Glutamatergic neuron (in vitro differentiated cells): ENCODE measurements at places on chromosomes 13 and 19.

- no peak for DNase-seq
Measured at GRCh38 chr13:99005609-99006008, 27.7 kb upstream of the DOCK9 start.

- DNase-seq = no peak
Measured at GRCh38 chr13:97477844-97478243, 43.9 kb downstream of the RAP2A start.

DNA sequence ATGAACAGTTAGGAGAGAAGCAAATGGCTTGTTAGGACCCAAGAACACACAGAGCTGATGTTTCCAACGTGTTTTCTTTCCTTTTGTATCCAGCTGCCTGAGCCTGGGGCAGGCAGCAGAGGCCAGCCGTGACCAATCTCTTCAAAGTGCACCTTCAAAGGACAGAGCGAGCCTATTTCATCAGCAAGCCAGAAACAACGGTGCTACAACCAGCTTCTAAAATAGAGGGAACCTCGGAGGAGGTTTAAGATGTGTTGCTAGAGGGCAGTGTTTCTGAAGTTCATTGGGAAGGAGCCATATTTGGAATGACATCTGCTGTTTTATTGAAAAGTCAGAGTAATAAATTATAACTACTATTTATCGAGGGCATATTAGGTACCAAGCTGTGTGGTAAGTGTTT lies 56.2 kb upstream of the RFC3 start:
- no peak for DNase-seq

- no peak for DNase-seq
Measured at GRCh38 chr13:23365652-23366051, 67.8 kb downstream of the SACS start.

DNA sequence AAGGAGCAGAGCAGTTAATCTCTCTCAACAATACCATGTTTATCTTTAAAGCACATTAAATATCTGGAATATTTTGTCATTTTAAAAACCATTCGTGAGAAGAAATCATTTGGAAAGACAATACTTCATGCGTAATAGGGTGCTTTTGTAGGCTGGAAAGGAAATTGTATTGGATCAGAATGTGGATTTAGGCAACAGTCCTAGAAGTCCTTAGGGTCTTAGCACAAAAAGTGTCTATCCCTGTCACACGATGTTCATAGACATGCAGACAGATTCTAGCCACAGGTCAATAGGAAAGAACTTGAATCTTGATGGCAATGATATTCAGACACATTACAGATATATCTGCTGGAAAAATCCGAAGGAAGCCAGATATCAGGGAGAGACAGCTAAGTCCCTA lies 156.0 kb downstream of the KCTD12 start:
- no peak for DNase-seq

- no peak for DNase-seq
Measured at GRCh38 chr13:23243066-23243465, 62.3 kb downstream of the SGCG start.

DNA sequence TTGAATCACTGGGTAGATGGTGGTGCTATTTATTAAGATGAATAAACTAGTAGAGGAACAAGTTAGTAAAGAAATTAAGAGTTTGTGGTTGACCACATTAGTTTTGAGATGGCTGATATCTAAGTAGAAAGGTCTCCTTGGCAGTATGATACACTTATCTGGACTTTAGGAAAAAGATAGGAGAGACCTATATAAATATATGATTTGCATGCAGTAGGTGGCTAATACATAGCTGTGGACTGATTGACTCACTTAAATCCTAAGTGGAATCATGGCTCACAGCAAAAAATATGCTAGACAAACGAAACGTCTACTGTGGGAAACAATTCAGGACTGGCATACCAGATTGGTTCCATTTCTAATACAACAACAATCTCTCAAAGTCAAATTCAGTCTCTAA lies 92.0 kb downstream of the CAB39L start:
- DNase-seq = no peak

- no peak for DNase-seq
Measured at GRCh38 chr13:43251961-43252360, 228.6 kb downstream of the DNAJC15 start.

DNA sequence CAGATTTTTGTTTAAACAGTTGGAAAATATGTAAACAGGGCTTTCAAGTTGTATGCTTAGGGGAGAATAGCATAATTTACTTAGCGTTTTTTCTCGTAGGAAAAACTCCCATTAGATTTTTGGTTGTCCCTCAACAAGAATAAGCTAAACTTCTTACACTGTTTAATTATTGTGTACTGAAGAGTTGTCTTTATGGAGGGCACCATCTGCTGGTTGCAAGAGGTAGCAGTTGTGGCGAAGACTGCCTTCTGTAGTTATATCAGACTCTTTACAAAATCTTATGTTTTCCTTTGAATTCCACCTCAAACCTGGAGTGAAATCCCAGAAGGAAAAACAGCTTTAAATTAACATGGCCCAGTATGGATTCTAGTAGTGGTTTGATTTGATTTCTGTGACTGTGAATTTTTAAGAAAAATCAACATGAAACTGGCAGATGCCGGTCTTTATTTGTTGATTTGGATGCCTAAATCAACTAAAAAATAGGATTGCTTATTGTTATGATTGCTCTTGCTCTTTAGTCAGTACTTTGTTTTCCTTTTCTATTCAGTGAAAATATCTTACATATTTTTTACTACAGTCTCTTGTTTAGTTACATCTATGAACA lies 53.4 kb downstream of the PDS5B start:
- DNase-seq = peak; percentile 19

DNA sequence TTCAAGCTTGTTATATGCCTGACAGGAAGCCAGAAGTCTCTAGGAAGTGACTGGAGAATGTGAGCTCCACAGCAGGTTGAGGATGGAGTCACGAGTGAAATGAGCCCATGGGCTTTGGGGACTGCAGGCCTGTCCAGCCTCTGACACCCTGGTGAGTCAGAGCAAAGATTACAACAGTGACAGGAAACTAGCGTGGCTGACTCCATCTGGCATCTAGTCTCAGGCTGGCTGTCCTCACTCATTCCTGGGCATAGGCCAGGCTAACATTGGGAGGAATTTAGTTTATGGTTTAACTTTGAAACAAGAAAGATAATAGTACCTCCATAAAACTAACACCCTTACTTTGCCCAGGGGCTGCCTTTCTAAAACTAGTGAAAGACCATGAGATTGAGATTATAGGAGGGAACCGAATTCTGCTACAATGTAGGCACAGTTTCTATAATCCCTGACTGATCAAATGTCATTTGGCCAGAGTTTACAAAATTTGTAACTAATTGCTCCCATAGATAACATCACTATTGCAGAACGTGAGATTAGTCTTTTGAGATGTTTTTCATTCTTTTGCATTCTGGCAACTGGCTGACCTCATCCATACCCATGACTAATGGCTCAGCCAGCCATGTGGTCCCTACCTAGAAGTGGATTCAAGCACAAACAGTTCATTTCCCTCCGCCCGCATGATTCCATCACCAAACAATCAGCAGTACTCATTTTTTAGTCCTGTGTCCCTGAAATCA lies 28.4 kb downstream of the PSG1 start:
- DNase-seq = no peak

GRCh38 chr13:21045100-21045499 lies 16.3 kb downstream of the LATS2 start:
- no peak for DNase-seq

- no peak for DNase-seq
Measured at GRCh38 chr13:21435687-21436151, 23.4 kb downstream of the ZDHHC20 start.

DNA sequence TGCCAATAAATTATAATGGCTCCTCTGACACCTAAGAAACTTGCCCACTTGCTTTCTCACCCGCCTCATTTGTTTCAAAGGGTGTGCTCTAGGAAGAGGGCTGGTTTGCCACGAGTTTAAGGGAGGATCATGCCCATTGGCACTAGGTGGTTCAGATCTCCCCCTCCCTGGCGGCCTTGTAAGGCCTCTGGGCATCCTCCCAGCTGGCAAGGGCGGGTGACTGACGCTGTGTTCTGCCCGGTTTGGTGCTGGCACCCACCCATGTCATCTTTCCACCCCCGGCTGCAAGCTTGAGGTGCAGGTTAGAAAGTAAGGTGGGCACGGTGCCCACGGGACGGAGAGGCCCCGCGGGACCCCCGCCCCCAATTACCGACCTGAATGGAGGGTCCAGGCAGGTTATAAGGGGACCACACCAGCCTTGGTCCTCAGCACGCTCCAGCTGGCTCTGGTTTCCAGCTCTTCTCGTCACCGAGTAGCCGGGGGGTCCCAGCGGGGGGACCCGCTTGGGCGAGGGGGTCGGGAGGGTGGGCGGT lies 90.4 kb downstream of the PTPRS start:
- no peak for DNase-seq

DNA sequence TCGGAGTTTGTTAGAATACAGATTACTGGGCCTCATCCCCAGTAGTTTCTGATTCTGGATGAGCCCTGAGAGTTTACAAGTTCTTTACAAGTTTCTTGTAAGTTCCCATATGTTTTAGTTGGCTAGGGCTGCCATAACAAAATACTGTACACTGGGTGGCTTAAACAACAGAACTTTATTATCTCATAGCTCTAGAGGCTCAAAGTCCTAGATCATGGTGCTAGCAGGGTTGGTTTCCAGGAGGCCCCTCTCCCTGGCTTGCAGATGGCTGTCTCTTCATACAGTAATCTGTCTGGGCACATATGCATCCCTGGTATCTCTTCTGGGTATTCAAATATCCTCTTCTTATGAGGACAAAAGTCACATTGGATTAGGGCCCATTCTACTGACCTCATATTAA lies 167.2 kb downstream of the KLF5 start:
- no peak for DNase-seq

- DNase-seq = no peak
Measured at GRCh38 chr13:23381866-23382265, 51.6 kb downstream of the SACS start.

DNA sequence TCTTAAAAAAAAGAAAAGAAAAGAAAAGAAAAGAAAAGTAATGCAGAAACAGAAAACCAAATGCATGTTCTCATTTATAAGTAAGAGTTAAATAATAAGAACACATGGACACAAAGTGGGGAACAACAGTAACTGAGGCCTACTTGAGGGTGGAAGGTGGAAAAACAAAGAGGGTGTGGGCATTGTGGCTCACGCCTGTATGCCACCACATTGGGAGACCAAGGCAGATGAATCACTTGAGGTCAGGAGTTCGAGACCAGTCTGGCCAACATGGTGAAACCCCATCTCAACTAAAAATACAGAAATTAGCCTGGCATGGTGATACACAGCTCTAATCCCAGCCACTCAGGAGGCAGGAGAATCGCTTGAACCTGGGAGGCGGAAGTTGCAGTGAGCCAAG lies 8.1 kb downstream of the ZNF708 start:
- DNase-seq = no peak

DNA sequence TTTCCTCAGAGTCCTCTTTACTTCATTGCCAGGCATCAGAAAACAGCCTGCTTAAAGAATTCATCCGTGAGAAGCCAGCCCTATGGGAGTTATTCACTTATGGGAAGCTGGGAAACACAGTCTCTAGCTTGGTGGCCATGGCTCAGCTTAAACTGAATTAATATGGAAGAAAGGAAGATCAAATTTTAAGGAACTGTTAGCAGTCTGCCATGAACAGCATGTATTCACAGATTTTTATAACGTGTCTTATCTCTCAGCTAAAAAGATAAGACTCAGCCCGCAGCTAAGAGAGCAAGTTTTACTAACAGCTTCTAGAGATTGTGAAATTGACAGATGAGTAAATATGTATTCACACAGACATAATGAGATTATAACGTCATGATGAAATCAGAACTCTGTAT lies 253.7 kb upstream of the RXFP2 start:
- no peak for DNase-seq

DNA sequence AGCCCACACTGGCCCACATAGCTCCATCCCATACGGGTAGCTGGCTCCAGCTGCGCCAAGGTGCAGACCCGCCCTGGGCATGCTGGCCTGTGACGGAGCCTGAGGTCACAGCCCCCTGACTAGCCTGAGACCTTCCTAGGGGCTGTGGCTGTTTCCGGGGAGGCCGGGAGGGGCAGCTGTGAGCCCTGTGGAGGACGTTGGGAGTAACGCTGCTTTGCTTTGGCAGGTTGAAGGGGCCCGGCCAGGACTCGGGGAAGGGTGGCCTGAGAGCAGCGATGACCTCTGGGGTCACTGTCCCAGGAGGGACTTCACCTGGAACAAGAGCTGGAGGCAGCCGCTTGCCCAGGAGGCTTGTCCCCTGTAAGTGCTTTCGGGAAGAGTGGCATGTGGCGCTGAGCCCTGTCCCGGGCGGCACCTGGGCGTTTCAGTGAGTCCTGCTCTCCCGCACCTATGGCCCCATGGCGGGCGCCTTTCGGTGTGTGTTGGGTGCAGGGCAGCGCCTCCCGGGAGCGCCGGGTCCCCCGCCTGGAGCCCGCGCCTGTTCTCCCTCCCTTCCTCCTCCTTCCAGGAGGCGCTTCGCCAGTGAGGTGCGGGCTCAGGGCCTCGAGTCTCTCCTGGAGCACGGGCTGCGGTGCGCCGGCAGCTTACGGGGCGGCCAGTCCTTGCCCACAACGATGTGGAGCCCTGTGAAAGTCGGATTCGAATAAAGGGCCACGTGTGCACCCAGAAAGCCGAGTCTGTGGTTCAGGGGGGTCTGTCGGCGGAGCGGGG lies 1.1 kb upstream of the FAM174C start:
- no peak for DNase-seq

DNA sequence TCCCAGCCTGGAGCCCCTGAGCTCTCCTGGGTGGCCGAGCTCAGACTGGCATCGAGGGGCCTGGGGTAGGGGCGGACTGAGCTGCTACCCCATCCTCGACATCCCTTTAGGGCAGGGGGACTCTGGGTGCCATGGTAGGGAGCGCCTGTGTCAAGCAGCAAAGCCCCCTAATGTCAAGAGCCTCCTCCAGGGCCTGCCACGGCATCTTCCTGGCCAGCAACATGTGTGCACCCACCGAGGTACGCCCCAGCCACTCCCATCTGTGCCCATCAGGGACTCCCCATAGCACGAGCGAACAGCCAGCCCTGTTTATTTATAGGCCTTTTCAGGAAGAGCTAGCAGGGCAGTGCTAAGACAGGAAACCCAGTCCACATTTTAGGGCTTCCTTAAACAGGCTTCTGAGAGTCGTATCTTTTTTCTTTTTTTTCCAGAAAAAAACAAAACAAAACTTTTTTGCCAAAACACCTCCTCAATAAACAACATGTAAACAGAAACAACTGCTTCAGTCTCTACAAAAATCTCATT lies 14.3 kb downstream of the LRP3 start:
- no peak for DNase-seq

GRCh38 chr13:40387775-40388174 lies 278.7 kb downstream of the FOXO1 start:
- no peak for DNase-seq

- no peak for DNase-seq
Measured at GRCh38 chr13:104170980-104171555, 1104.9 kb upstream of the SLC10A2 start.

DNA sequence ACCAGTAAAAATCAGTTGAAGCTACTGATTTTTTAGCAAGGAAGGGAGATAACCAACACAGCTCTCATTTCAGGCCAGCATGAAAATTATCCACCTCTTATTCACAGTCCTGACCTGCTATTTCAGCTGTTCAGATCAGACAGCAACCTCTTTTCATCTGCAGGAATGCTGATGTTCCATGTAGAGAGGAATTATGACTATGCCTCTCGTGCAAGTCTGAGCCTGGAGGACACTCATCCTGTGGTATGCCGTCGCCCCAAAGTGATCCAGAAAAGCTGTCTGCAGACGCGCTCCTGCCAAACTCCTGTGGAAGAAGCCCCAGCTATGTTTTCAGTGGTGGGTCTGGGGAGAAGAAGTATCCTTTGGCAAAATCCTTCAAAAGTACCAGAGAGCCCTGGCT lies 563.5 kb upstream of the SLITRK1 start:
- DNase-seq = no peak

GRCh38 chr13:28819735-28820098 lies 422 bp upstream of the MTUS2 start:
- peak; percentile 93 for DNase-seq
